ENCODE measurements at places on chromosomes 3 and 15.

GRCh38 chr3:129305592-129306091 lies 27.0 kb downstream of the HMCES start:
- no peak for DNase-seq

DNA sequence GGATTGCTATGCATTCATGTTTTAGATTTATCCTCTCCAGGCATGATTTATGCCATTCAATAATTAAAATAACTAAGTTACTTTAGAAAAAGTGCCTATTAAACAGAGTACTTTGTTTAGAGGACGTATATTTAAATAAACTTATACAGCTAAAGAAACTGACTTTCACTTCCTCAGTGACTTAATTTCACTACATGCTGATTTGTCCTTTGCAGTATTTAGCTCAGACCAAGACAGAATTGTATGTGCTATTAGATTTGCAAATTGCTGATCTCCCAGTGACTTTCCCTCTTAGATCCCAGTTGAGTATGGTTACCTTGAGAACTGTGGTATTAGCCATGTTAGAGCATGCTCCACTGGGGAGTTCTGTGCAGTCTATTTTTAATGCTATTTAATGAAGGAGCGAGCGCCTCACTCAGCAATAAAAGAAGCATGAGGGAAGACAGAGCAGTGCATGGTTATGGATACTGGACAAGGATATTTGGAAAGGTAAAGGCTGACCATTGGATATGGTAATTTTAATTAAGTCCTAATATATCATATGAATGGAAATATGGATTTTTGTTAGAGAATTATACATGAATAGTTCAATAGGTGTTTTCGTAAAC lies 2.7 kb downstream of the ARPP21 start:
- no peak for DNase-seq

- no peak for DNase-seq
Measured at GRCh38 chr3:87197531-87197930, 29.6 kb upstream of the CHMP2B start.

DNA sequence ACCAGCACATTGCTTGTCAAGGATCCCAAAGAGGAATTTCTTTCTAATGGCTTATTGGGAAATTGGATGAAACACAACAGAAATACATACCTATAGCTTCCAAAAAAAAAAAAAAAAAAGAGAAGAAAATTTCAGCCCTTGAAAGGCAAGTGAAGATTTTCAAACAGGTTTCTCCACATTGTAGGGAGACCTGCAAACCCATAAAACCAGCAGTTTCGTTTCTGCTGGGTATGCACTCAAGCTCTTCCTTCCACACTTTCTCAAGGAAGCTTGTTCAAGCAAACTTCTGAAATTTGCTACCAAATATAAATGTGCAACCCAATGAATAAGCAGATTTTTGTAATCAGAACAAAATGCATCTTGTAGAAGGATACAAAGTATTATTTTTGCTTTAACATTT lies 15.9 kb upstream of the SH3BP5 start:
- DNase-seq, result no peak

DNA sequence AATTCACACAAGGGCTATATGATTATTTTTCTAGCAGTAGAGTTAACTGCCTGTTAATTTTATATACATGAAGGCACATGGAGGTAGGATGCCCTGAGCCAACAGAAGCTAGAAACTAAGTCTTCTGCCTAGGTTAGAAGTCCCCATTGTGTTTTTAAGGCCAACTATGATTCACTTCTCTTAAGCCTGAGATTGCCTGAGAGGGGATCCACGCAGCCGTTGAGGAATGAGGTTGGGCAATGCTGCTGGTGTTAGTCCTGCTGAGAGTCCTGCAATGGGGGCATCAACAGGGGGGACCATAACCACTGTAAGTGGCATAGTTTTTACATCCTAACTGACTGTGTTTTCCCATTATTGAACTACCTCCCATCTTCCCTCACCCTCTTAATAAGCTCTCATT lies 60.1 kb upstream of the PFN2 start:
- no peak for DNase-seq

GRCh38 chr3:4786431-4786830 lies 192.8 kb upstream of the BHLHE40 start:
- no peak for DNase-seq

- DNase-seq, result no peak
Measured at GRCh38 chr15:91412138-91412928, 312.3 kb downstream of the SV2B start.

Data from stimulated activated CD8-positive, alpha-beta memory T cell treated with anti-CD3 and anti-CD28 coated beads, Interleukin-12 subunit alpha, Interleukin-12 subunit beta, amount 100 ng/mL, for 1 hour (primary cell).